Effector memory CD4-positive, alpha-beta T cell (primary cell): ENCODE measurements at places on chromosomes 3 and 15.

DNA sequence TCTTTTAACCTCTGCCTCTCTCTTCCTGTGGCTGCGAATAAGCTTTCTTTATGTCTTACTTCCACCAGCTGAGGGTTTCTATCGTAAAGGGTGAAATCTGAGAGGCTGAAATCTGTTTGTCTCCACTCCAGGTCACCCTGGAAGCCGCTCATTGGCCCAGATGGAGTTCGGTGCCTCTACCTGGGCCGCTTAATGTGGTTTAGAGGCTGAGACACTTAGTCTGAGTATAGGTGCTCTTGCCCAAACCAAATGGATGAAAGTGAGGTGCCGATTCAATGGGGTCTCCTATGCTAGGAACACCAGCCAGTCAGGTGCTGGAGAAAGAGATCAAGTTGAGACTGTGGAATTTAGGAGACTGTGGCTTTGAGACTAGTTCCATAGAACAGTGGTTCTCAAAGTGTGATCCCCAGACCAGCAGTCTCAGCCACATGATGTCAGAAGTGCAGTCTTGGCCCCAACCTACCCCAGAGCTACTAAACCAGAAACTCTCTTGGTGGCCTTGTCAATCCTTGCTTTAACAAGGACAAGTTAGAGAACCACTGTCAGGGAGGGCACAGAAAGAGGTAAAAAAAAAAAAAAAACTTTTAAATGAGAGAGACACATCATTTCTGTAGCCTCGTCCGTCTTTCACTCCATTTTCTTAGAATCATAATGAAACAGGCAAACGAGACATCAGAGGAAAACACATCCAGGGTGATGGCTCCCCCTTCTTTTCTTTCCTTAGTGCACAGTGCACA, 54.9 kb upstream of the CCR2 start:
- DNase-seq = no peak

- DNase-seq = no peak
Measured at GRCh38 chr3:51396401-51396800, 5.3 kb downstream of the RBM15B start.

GRCh38 chr15:47661661-47662180, 55.6 kb upstream of the SEMA6D start:
- no peak for DNase-seq

DNA sequence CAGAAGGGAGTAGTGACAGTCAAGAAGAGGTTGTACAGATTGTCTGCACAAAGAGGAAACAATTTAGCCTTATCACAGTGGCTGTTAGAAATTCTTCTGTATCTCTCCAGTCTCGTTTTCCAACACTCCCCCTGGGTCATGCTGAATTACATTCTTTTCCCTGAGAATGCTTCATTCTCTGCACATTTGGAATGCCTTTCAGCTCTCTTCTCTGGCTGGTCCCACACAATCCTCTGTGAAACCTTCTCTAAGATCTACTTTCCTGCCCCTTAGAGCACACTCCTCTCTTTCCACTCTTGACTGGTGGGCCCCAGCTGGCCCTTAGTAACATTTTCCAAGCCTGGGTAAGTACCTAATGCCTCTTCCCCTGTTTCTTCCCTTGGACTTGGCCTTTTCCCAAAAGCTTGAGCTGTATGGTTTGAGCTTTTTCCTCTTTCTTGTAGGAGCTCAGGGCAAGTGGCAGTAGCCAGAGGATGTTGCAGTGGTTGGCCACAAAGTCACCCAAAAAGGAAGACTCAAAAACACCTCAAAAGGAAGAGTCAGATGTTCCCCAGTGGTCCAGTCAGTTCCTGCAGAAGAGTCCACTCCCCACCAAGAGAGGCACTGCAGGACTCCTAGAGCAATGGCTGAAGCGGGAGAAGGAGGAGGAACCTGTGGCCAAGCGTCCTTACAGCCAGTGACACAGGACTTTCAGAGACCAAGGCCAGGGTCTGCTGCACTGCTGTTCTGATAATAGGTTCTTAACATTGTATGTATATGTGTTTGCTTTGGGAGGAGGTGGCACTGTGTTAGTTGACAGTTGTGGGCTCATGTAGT, 25.7 kb downstream of the HMCES start:
- no peak for DNase-seq
